Stimulated activated CD4-positive, alpha-beta T cell treated with anti-CD3 and anti-CD28 coated beads, Interleukin-1b, Interleukin-23, amount 100 ng/mL, for 48 hours (primary cell): ENCODE measurements at places on chromosomes 12 and 14.

- no peak for DNase-seq
These were observed 117.1 kb upstream of the NCOR2 start for GRCh38 chr12:124684496-124684895.

GRCh38 chr14:38255408-38255672 lies 553 bp downstream of the CLEC14A start:
- DNase-seq: no peak

DNA sequence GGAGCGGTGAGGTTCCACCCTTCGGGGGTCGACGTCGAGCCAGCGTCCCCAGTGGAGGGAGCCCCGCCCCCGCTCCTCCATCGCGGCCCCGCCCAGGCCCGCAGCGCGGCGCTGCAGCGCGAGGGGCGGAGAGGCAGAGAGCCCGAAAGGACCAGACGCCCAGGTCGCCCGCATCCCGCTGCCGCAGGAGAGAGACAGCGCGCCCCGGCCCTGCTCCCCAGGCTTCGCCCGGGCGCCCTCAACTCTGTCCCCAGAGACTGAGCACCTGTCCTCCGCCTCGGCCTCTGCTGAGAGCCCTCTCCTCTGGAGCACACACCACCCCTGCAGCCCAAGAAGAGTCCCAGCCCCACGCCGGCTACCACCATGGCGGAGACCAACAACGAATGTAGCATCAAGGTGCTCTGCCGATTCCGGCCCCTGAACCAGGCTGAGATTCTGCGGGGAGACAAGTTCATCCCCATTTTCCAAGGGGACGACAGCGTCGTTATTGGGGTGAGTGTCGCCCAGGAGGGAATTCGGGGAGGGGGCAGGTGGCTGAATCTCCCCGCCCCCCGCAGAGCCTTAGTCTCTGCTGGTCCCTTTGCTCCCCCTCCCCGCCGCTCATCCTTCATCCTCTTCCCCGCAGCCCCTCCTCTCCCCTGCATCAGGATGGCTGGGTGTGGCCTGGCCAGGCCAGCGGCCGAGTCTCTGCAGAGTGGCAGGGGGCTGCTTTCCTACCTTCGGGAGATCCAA lies at the start of gene KIF5A:
Gene KIF5A, plus strand, starts transcription at position 136 of the 732 bp plus-strand sequence. Its CDS starts 228 bp downstream, at position 364.
- DNase-seq: peak; percentile 50

DNA sequence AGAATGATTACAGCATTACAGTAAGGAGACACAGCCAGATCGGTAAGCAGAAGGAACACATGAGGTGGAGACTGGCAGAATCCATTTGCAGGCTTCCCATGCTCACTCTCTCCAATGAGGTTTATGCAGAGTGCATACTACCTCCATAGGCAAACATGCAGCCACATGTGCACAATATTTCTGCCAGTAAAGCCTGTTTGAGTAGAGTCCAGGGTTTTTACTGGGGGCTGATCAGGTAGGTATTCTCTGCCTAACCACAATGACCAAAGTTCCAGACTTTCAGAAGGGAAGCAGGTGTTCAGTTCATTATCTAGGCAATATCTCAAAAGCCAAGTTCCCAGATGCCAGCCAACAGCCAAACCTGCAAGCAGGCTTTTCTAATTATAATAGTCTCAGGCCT lies 31.1 kb downstream of the INTS13 start:
- DNase-seq: no peak

DNA sequence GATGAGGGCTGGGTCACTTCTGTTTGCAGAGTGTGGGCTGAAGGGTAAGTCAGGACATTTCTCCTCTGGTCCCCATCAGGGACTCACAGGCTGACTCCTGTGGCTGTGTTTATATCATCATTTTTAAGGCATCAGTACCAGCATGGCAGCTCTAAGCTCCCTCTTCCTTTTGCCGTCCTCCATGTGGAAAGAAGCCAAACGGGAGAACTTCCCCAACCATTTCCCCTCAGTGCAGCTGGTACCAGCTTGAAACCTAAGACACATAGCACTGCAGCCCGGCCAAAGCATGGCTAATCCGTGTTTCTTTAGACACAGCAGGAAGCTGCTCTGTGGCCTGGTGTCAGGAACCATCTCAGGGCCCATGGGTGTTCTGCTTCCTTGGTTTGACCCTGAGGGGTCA lies 31.9 kb upstream of the ATP2A2 start:
- DNase-seq: no peak
